ENCODE measurements at places on chromosomes 13 and 19.

- peak within 1 kb of the TSS; percentile 64 for H3K27ac ChIP-seq
- H3K27me3 ChIP-seq: no peaks in the 10 kb centered on the region
- H3K4me1 ChIP-seq: peaks cover 24% of the 10 kb centered on the region
- peaks cover 54% of the 10 kb centered on the region for H3K36me3 ChIP-seq
- H3K4me3 ChIP-seq: peak within 1 kb of the TSS; percentile 76
Observed at GRCh38 chr19:34963573-34964406, at the start of gene ZNF792. ZNF792 (minus strand) TSS chr19:34964229; CDS start chr19:34963662, 567 bp downstream.

DNA sequence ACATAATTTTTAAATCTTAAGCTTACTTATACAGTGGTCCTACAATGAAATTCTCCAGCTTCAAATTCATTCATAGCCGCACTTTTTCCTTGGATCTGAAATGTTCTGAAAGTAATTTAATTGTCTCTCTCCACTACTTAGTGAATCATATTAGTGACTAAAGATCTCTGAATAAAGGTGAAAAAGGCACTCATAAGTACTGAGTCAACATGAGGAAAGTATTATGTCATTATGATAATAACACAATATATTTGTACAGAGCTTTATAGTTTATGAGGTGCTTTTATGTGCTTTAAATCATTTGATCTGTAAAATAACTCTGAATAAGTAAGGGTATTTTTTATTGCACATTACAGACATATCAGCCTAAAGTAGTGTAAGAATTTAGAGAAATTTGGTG lies 628.2 kb upstream of the SLITRK5 start:
- no peaks in the 10 kb centered on the region for H3K36me3 ChIP-seq
- no peaks in the 10 kb centered on the region for H3K27me3 ChIP-seq
- no peak overlapping the region for H3K27ac ChIP-seq
- no peak overlapping the region for H3K4me3 ChIP-seq
- no peaks in the 10 kb centered on the region for H3K4me1 ChIP-seq

GRCh38 chr19:10478903-10479384 lies 24.2 kb downstream of the KEAP1 start:
- peaks cover 13% of the 10 kb centered on the region for H3K4me1 ChIP-seq
- no peaks in the 10 kb centered on the region for H3K27me3 ChIP-seq
- no peaks in the 10 kb centered on the region for H3K36me3 ChIP-seq
- DNase-seq: peak; percentile 94

GRCh38 chr19:30653646-30654386 lies 281.6 kb downstream of the ZNF536 start:
- H3K27me3 ChIP-seq: peaks cover 18% of the 10 kb centered on the region
- no peak overlapping the region for H3K27ac ChIP-seq
- DNase-seq: no peak
- H3K36me3 ChIP-seq: no peaks in the 10 kb centered on the region
- H3K4me3 ChIP-seq: no peak overlapping the region
- no peaks in the 10 kb centered on the region for H3K4me1 ChIP-seq

DNA sequence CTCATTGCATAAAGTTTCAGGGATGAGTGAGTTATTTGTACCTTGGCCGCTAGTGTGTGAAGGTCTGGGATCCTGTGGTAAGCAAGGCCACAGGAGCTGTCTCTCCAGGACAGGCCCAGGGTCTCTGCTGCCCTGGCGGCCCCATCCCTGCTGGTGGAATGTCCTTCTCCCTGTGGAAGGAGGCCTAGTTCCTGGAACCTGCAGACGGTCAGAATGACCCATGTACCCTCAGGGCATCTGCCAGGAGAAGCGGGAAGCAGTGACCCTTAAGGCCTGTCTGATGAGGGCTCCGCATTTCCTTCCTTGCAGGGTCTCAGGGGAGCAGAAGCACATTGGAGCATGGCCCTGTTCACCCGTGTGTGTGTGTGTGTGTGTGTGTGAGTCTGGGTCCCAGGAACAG lies 32.1 kb upstream of the SOX1 start:
- H3K36me3 ChIP-seq: no peaks in the 10 kb centered on the region
- no peak overlapping the region for H3K27ac ChIP-seq
- no peak for DNase-seq
- H3K4me3 ChIP-seq: no peak overlapping the region

DNA sequence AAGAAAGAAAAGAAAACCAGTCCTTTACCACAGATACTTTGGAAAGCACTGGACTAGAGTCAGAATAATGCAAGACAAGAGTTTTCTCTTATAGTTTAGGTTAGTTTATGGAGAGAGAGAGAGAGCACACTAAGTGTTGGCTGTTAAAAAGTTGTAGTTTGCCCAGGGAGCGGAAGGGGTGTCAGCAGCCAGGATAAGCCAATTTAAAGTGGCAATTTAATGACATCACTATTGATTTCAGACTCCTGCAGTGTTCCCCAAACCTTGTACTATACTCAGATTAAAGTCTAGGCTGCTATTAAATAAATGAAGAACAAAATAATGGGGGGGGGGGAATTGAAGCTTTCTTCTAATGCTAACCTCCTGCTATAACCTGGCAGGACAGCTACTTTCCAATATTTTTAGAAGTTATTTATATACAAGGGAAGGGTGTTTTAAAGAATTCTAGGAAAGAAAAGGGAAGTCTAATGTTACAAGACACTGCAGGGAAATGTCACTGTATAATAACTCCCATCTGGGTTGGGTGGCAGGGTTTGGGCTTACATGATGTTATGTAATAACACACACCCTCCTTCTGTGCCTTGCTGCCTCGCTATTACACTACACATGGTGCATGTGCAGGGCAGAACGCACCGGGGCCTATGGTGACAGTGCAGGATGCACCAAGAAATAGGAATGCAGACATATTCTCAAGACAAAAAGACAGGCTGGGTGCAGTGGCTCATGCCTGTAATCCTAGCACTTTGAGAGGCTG lies 19.9 kb downstream of the TPT1 start:
- no peaks in the 10 kb centered on the region for H3K36me3 ChIP-seq
- H3K4me1 ChIP-seq: peaks cover 9% of the 10 kb centered on the region
- H3K4me3 ChIP-seq: no peak overlapping the region
- no peak for DNase-seq

GRCh38 chr19:6271721-6272410 lies 7.9 kb downstream of the MLLT1 start:
- peak overlapping the region; percentile 15 for H3K27ac ChIP-seq
- peaks cover 17% of the 10 kb centered on the region for H3K36me3 ChIP-seq

DNA sequence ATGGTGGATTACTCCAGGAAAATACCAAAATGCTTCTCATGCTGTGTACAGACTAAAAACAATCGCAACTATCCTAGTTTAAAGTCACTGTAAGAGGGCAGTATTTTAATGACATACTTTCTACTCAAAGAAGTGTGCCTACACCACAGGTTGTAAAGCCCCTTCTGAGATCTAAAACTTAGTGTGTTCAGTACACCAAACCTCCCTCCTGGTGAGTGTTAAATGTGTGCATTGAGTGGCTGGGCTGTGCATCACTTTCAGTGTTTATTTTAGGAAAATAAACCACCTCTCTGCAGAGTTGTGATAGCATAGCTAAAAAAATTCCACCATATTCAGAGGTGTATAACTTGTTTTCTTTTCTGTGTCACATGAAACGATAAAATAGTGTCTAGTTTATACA lies 263.7 kb downstream of the DACH1 start:
- H3K36me3 ChIP-seq: no peaks in the 10 kb centered on the region
- no peak overlapping the region for H3K27ac ChIP-seq
- H3K4me1 ChIP-seq: no peaks in the 10 kb centered on the region
- H3K27me3 ChIP-seq: no peaks in the 10 kb centered on the region

GRCh38 chr19:43310221-43310620 lies 40.9 kb upstream of the PSG9 start:
- no peaks in the 10 kb centered on the region for H3K36me3 ChIP-seq
- no peak overlapping the region for H3K27ac ChIP-seq
- no peak overlapping the region for H3K4me3 ChIP-seq
- peaks cover 15% of the 10 kb centered on the region for H3K27me3 ChIP-seq

DNA sequence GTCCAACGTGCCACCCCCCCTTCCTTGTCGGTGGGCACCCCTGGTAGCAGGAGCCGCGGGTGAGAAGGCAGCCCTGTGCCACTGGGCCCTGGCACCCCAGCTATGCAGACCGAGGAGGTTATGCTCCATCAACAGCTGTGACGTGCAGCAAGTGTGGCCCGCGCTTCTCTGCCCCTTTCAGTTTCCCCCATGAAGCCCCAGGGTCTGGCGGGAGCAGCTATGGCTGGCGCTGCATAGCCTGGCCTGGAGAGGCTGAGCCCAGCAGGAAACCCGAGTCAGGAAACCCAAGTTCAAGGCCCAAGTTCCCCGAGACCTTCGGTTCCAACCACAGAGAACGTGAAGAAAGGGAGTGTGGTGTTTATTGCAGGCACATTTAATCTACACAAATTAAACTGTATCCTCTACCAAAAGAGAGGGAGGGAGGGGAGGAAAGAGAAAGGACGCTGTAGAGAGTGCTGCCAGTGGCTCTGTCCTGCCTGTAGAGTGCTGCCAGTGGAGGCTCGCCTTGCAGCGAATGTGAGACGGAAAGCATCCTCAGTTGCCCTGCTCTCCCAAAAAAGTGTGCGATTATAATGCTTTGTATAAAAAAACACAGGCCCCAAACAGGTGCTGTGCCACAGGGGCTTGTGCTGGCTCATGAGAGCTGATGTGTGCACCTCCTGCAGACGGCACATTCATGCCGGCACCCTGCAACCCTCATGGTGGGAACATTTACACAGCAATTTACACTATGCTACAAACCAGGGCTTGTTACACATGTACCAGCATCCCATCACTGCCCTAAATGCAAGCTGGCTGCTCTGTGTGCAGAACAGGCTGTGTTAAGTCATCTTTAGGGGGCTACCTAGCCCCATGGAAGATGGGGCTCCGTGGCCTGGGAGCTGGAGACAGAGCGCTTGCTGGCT lies 16.3 kb downstream of the POP4 start:
- peaks cover 51% of the 10 kb centered on the region for H3K4me1 ChIP-seq
- H3K36me3 ChIP-seq: no peaks in the 10 kb centered on the region
- no peaks in the 10 kb centered on the region for H3K27me3 ChIP-seq
- H3K27ac ChIP-seq: peak overlapping the region; percentile 63
- peak overlapping the region; percentile 20 for H3K4me3 ChIP-seq

- H3K27me3 ChIP-seq: peaks cover 4% of the 10 kb centered on the region
- H3K36me3 ChIP-seq: no peaks in the 10 kb centered on the region
- no peak overlapping the region for H3K27ac ChIP-seq
- H3K4me3 ChIP-seq: no peak overlapping the region
Observed at GRCh38 chr19:31334849-31335624, 14.2 kb downstream of the TSHZ3 start.

DNA sequence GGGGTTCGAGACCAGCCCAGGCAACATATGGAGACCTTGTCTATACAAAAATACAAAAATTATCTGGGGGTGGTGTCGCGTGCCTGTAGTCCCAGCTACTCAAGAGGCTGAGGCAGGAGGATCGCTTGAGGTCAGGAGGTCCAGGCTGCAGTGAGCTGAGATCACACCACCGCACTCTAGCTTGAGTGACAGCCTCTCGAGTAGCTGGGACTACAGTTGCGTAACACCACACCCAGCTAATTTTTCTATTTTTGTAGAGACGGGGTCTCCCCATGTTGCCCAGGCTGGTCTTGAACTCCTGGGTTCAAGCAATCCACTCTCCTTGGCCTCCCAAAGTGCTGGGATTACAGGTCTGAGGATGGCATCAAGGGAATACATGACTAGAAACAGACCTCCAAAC lies 30.8 kb upstream of the MUC16 start:
- H3K36me3 ChIP-seq: no peaks in the 10 kb centered on the region
- H3K27me3 ChIP-seq: peaks cover 8% of the 10 kb centered on the region
- DNase-seq: no peak
- H3K4me1 ChIP-seq: no peaks in the 10 kb centered on the region
- no peak overlapping the region for H3K27ac ChIP-seq

GRCh38 chr19:17394891-17395415 lies 957 bp upstream of the CCDC194 start:
- DNase-seq: peak; percentile 64
- peaks cover 2% of the 10 kb centered on the region for H3K27me3 ChIP-seq
- H3K4me1 ChIP-seq: peaks cover 24% of the 10 kb centered on the region
- H3K27ac ChIP-seq: no peak overlapping the region
- no peaks in the 10 kb centered on the region for H3K36me3 ChIP-seq

- DNase-seq: peak; percentile 92
- peaks cover 3% of the 10 kb centered on the region for H3K4me1 ChIP-seq
- no peaks in the 10 kb centered on the region for H3K36me3 ChIP-seq
- no peak overlapping the region for H3K4me3 ChIP-seq
Observed at GRCh38 chr19:33778089-33778791, 18.4 kb upstream of the KCTD15 start.

GRCh38 chr19:46495786-46496099 lies at the start of gene PNMA8B:
PNMA8B (minus strand) TSS chr19:46495867; CDS start chr19:46495465, 402 bp downstream.
- H3K27ac ChIP-seq: no peak within 1 kb of the TSS
- peaks cover 10% of the 10 kb centered on the region for H3K4me1 ChIP-seq
- DNase-seq: peak; percentile 67
- peak within 1 kb of the TSS; percentile 56 for H3K4me3 ChIP-seq
- H3K27me3 ChIP-seq: peaks cover 43% of the 10 kb centered on the region
- no peaks in the 10 kb centered on the region for H3K36me3 ChIP-seq

GRCh38 chr19:33580026-33580644 lies 41.6 kb upstream of the CHST8 start:
- DNase-seq: no peak
- no peaks in the 10 kb centered on the region for H3K36me3 ChIP-seq
- H3K27ac ChIP-seq: no peak overlapping the region
- no peaks in the 10 kb centered on the region for H3K4me1 ChIP-seq
- H3K27me3 ChIP-seq: peaks cover 2% of the 10 kb centered on the region

GRCh38 chr13:95485045-95485517 lies 67.4 kb upstream of the CLDN10 start:
- H3K27me3 ChIP-seq: no peaks in the 10 kb centered on the region
- H3K36me3 ChIP-seq: no peaks in the 10 kb centered on the region
- no peak for DNase-seq
- no peak overlapping the region for H3K4me3 ChIP-seq

DNA sequence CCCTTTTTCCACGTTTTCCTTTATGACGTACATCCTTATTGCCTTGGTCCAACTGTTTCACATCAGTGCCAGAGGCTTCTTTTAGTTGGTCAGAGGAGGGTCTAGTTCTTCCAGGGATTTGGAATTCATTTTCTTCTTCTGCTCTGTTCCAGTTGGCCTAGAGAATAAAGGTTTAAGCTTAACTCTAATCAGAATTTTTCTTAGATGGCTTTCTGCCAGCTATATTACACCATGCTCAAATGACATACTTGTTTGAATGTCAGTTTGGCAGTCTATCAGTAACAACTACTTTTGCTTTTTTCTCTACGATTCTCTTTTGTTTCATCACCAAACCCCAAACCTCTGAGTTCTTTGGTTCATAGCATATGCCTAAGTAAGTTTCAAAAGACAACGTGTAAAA lies 16.8 kb downstream of the SPART start:
- H3K27ac ChIP-seq: no peak overlapping the region
- peaks cover 20% of the 10 kb centered on the region for H3K36me3 ChIP-seq
- no peak overlapping the region for H3K4me3 ChIP-seq
- H3K27me3 ChIP-seq: no peaks in the 10 kb centered on the region
- peaks cover 13% of the 10 kb centered on the region for H3K4me1 ChIP-seq
- DNase-seq: no peak

GRCh38 chr13:66345971-66346370 lies 884.2 kb downstream of the PCDH9 start:
- H3K4me1 ChIP-seq: no peaks in the 10 kb centered on the region
- no peaks in the 10 kb centered on the region for H3K36me3 ChIP-seq
- DNase-seq: no peak
- no peaks in the 10 kb centered on the region for H3K27me3 ChIP-seq
- H3K27ac ChIP-seq: no peak overlapping the region

Data from activated CD4-positive, alpha-beta T cell treated with anti-CD3 and anti-CD28 coated beads for 36 hours (primary cell).